HCT116 (cell line): ENCODE measurements at places on chromosomes 12 and 14.
A peak's percentile ranks its signal among the peaks of the same experiment; 100 is the strongest.

DNA sequence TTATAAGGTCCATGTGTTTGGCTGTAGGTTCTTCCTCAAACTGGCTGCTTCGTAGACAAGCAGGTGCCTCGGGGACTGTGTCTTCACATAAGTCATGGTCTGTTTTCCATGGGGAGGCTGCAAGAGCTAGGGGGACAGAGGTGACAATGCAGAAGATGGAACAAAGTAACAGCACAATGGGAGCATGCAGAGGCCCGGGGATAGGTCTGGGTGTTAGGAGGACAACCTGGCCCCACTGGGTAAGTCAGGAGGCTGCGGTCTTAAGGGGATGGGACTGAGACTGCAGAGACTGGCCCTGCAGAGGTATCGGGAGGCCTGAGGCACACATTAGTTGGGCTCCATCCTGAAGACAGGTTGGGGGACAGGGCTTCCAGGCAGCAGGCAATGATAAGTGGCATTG is 88.9 kb downstream of the NTF3 start:
- no peak for DNase-seq

- no peak for DNase-seq
Observed at GRCh38 chr12:40820794-40821484, 128.7 kb downstream of the CNTN1 start.

- no peak for DNase-seq
Observed at GRCh38 chr12:57381693-57382220, 49.1 kb downstream of the R3HDM2 start.

DNA sequence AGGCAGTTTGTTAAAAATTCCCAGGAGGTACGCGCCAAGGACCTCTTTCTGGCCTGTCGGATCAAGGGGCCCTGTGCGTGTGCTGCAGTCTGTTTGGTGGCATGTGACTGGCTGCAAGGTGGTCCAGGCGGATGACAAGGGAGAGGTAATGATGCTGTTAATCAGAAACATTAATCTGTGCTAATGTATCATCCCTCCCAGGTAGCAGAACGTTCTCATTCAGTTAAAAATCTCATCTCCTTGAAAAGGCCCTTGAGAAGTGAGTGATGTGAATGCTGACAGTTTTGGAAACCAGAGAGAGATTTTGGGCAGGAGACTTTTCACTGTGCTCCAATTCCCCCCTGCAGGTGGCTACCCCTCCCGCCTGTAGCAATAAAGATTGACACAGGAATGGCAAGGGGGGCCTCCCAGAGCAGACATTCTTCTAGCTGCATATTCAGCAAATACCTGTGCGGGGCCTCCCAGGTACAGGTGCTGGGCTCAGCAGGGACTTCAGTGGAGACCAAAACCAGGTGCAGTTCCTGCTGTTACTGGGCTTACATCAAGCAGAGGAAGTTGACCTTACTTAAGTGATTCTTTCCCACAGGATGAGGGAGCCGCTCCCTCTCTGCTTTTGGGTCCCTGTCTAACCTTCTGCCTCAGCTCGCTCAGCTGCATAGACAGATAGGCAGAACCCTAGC is 364.8 kb downstream of the CACNA1C start:
- DNase-seq, result no peak

GRCh38 chr14:73977896-73978295 is 27.8 kb downstream of the COQ6 start:
- no peak for DNase-seq

- DNase-seq, result no peak
Observed at GRCh38 chr12:32266756-32267155, 132.6 kb upstream of the FGD4 start.

GRCh38 chr12:130064999-130065398 is 97.3 kb upstream of the FZD10 start:
- no peak for DNase-seq

DNA sequence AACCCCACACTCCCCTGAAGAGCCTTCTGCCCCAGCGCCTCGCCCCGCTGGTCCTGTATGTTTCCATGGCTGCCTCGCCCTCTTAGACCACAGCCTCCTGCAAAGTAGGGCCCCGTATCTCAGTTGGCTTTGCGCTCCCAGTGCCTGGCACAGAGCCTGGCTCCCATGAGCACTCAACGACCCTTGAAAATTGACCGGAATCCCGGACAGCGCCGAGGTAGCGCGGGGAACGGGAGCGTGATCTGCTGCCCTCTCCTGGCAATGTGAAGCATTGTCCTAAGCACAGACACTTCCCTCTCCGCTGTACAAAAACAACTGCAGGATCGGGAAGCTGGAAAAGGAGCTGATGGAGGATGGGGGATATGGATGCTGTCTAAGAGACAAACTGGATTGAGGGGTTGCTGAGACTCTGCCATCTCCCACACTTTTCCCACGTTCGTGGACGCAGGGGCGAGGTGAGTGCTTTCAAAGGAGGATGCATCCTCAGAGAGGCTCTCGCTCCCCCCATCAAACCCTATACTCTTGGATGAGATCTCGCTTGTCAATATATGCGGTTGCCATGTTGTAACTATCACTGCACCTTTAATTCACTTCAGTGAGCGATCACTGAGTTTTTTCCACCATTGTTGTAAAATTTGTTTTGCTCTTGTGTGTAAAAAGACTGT is 10.7 kb upstream of the FKBP4 start:
- peak; percentile 23 for DNase-seq

- DNase-seq, result peak; percentile 6
Observed at GRCh38 chr12:111766608-111767361, at the start of gene ALDH2. Gene ALDH2, plus strand, starts transcription at chr12:111766933. Its CDS starts 50 bp downstream, at chr12:111766983.

- no peak for DNase-seq
Observed at GRCh38 chr12:81216739-81217138, 138.9 kb downstream of the ACSS3 start.

- no peak for DNase-seq
Observed at GRCh38 chr12:2466211-2466610, 328.6 kb upstream of the FKBP4 start.

DNA sequence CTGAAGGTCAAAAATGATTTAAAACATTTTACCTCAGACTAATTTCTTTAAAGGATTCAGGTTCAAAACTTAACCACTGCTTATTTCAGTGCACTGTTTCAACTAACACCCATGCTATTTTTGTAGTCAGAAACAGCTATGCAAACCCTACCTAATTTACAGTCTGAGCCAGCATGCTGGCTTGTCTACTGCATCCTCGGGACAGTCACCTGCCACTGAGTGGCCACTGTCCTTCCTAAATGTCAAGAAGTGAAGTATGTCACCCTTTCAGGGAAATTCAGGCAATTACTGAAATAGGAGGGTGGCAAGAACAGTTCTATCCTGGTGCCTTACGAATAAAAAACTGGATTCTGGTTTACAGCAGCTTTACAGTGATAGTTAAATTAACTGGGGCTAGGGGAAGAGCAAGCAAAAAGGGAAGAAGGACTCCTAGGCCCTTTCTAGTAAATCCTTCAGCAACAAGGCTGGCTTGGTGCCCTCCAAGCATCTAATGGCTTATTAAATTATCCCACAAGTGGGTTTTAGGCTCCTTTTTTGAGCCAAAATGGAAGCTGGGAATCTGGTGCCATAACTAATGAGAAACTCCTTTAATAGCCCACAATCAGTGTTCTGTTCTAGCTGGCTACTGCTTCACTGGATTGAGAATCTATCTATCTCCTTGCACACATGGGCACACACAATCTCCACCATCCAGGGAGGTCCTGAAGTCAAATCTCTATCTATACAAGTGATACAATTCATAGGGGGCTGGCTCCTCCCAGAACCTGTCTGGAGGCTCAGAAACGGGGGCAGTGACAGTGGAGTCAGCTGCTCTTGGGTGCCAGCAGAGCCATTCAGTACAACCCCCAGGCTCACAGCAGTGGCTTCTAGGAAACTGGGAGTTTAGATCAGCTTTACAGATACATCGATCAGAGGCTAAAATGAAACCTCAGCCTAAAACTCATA is 43.4 kb downstream of the SH2B3 start:
- DNase-seq, result no peak

DNA sequence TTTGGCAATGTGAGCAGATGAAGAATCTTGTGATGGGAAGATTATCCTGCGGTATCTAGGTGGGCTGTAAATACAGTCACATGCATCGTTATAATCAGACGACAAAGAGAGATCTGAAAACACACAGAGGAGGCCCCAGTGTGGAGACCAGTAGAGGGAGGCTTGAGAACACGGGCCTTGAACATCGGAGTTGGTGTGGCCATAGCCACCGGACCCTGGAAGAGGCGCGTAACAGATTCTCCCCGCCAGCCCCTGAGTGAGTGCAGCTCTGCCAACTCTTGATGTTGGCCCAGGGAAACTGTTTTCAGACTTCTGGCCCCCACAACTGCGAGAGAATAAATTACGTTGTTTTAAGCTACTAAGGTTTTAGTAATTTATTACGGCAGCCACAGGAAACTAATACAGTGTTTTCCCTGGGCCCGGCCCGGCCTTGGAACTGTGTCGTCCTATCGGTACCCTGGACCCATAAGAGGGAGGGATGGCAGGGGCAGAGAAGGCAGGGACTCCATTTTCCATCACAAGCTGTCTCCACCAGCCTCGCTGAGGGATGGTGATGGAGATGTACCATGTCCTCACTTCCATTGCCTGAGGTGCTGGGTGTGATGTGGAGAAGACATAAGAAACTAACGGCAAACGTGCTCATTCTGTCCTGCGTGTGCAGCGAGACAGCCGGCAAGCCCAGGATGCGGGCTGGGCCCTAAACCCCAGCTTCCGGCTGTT is 91.6 kb downstream of the NTF3 start:
- no peak for DNase-seq

- no peak for DNase-seq
Observed at GRCh38 chr12:23909551-23909950, 39.9 kb downstream of the SOX5 start.

GRCh38 chr14:61387076-61387475 is 65.7 kb downstream of the PRKCH start:
- DNase-seq, result no peak

GRCh38 chr12:108580531-108580930 is 17.4 kb downstream of the TMEM119 start:
- DNase-seq, result no peak

DNA sequence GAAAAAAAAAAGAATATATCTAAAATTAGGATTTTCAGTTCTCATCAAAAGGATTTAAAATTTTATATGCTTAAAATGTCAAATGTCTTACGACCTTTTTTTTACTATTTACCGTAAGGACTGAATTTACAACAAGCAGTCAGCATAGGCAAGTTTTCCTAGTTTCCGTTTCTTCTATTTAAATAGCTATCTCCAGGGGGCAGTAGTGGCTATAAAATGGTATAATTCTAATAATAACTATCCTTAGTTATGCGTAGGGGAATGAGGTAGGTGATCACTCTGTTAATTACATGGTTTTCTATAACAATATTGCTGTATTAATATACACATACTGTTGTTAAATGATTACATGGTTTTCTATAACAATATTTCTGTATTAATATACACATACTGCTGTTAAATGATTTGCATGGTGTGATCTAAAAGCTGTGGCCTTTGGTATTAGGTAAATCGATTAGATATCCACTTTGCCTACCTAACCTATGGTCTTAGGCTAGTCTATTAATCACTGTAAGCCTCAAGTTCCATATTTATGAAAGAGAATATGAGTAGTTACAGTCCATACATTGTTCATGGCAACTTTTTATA is 217.7 kb upstream of the PDZRN4 start:
- DNase-seq, result peak; percentile 32
